ENCODE measurements at places on chromosomes 4 and X.

- DNase-seq, result no peak
Measured at GRCh38 chr4:3043282-3044020, 30.9 kb downstream of the HTT-AS start.

DNA sequence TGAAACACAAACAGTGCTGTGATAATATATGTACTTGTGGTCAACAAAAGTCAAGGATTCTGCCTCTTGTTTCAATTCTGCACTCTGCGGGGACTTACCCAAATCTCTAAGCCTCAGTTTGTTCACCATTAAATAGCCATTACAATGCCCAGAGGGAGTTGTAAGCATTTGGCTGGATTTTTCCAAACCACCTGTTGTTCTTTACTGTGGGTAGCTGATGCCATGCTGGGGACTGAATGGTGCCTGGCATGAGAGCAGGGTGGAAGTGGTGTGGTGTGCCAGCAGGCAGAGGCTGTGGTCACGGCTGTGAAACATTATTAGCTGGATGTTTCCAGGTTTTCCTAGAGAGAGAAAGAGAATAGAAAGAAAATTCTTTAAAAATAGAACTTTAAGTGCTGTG, 60.7 kb upstream of the PAK3 start:
- DNase-seq, result no peak

GRCh38 chr4:85488416-85488815, 13.5 kb downstream of the ARHGAP24 start:
- no peak for DNase-seq

DNA sequence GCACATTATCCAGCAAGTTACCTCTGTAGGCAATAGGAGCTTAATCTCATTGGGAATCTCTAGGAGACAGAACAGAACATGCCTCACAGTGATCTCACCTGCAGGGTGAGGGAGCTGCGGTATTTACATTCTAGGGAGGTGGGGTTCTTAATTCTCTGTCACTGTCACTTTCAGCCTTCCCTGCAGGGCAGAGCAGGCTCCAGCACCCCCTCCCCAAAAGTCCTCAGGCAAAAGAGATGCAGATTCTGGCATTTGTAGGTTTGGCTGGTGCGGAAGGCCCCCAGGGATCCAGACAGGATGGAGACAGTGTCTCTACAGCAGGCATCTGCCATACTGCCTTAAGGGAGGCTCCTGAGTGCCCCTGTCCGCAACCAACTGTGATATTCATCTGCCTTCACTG, 166.4 kb upstream of the ATP6AP2 start:
- no peak for DNase-seq

- no peak for DNase-seq
Measured at GRCh38 chr4:167509551-167509950, 275.3 kb upstream of the SPOCK3 start.

DNA sequence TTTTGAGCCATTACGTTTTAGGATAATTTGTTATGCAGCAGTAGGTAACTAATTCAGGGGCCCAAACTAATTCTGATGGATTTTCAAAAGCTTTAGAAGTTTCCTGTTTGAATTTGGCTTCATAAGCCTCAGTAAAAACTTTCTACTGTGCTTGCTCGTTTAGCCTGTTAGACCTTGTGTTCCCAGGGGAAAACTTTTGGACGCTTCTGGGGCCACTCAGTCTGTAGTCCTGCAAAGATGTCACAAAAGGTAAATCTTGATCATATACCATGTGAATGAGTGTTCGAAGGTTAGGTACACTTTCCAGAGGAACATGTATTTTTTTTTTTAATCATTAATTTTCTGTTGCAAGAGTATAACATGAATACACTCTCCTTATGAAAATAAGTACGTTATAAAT, 70.7 kb downstream of the SUPT20HL2 start:
- DNase-seq, result no peak

GRCh38 chr4:111556851-111557250, 588.4 kb upstream of the FAM241A start:
- DNase-seq, result no peak

GRCh38 chr4:57156242-57156990, 46.2 kb upstream of the IGFBP7 start:
- no peak for DNase-seq

- DNase-seq, result no peak
Measured at GRCh38 chr4:52755426-52755825, 4.2 kb upstream of the ERVMER34-1 start.

GRCh38 chr4:101306225-101306624, 41.1 kb downstream of the PPP3CA start:
- no peak for DNase-seq

GRCh38 chr4:173522951-173523395, 7.1 kb downstream of the HAND2 start:
- DNase-seq, result no peak

DNA sequence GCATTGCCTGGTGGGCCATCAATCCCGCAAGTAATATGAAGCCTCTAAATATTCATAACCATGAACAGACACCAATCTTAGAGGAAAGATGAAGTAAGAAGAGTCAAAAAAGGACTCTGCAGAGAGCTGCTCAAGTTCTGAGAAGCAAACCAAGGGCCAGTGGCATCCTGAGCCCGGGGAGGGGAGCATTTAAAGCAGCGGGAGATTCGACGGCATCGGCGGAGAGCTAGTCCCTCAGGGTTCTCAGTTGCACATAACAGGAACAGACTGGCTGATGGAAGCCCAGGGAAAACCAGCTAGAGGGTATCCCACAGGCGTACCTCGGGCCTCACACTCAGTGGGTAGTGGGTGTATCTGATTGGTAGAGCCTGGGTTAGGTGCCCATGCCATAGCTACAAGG, 4.9 kb upstream of the PNMA6E start:
- DNase-seq, result no peak

DNA sequence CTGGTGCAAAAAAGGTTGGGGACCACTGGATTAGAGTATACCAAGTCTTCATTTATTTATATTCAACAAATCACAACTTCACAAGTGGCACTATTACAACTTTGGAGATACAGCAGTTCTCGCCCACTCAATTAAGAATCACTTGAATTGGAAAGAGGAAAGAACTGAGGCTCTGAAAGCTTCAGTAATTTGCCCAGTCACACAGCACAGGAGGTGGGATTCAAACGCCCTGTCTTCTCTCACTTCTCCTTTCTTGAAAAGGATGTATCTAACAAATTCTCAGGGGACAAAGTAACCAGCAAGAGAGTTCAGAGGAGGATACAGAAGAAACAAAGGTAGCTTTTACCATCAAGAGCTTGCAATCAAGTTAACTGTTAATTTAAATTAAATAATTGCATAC, 12.4 kb downstream of the SMIM14 start:
- no peak for DNase-seq

DNA sequence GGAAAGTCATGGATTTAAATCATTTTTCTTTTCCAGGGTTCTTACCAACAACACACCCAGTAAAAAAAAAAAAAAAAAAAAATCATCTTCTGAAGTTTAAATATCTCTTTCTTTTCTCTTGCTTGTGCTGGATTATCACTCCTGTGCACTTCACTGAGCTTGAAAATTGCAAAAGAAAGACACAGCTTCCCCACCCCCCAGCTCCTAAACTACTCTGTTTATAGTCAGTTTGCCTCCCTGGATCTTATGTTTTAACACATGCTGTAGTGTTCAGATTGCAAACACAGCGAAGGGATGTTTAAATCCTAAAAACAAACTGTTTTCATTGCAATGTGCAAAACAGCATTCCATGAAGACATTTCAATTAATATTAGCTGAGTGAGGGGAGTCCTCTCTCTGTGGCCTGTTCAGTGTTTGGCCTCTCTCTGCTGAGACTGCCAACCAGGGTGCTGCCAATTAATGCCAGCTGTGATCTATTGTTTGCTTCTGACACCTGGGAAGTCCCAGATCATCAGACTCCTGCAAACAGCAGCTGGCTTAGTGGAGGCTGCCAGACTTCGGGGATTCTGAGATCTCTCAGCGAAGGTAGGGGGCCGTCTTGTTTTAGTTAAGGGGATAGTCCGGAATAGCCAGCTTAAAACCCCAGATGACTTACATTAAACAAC, 171.1 kb upstream of the PITX2 start:
- DNase-seq, result no peak

DNA sequence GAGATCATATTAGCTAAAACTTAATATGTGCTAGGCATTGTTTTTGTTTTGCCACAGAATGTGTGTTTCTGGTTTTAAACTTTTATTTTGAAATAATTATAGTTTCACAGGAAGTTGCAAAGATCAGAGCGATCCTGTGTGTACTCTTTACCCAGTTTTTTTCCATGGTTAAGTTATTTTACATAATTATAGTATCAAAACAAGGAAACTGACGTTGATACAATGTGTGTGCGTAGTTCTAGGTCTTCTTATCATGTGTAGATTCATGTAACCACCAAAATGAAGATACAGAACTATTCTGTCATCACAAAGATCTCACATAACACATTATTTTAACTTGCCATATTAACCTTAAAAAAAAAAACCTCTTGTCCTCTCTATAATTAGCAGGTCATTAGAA, 69.2 kb downstream of the BLTP1 start:
- DNase-seq, result no peak

DNA sequence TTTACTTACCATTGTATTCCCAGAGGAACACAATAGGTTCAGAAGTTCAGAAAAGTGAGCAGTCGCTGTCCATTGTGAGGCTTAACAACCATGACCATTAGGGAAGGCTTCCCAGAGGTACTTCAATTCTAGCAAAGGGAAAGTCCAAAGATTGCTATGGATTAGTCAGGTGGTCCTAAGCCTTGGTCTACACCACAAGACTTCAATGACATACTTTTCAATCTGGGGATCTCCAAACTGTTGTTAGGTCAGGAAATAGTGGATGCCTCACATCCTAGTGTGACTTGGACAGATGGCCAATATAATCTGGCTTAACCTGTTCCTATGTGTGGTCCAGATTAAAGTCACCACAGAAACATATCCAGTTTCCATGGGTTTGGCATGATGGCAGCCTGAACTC, 118.0 kb downstream of the SPCS3 start:
- DNase-seq, result no peak

DNA sequence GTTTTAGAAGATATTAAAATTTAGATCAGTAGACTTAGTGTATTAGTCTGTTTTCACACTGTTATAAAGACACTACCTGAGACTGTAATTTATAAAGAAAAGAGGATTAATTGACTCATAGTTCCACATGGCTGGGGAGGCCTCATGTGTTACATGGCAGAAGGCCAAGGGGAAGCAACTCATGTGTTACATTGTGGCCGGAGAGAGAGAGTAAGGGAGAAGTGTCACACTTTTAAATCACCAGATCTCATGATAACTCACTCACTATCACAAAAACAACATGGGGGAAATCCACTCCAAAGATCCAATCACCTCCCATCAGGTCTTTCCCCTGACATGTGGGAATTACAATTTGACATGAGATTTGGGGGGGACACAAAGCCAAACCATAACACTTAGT, 1159.7 kb upstream of the PCDH7 start:
- DNase-seq, result no peak

DNA sequence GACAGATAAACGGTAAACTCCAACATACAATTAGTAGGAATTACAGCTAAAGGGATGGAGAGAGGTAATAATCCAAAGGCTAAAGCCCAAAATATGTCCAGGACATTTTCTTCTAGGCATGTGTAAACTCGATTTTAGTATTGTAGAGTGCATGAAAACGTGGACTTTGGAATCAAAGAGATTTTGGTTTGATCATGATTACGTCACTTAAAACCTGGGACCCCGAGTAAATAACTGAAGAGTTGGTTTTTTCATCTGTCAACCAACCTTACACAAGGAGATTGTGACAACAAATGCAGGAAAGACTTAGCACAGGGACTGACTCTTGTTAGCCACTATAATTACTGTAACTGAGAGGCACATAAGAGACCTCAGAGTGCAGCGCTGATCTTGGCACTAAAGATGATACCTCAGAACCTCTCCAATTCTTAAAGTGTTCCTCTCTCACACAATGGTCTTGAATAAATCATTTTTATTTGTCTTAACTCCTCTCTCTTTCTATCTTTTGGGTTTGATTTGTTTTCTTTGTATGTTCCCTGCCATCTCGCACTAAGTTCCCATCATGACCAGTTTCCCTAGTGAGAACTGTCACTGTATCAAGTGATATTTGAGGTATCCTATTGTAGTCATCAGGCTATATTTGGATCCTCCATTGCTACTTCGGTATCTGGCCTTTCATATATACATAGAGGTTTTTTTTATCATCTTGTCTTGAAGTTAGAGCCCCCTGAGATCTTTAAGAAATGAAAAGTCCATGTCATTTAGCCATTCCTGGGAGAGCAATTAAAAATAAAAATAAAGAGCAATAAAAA, 32.2 kb upstream of the MSL3 start:
- DNase-seq, result no peak

DNA sequence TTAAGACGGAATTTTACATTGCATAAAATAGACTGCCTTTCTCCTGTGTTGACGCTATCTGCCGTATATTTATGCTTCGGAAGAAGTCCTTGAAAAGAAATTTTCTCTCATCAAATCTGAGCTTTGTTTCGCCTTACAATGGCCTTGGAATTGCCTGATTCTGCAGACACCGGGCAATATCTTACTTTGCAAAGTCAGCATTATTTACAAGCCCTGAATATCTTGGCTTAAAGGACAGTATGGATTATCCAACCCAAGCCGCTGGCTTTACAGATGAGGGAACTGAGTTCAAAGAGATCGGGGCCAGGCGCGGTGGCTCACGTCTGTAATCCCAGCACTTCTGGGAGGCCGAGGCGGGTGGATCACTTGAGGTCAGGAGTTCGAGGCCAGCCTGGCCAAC, 1.1 kb upstream of the MANBA start:
- DNase-seq, result no peak

GRCh38 chr4:102586644-102587021, 85.5 kb downstream of the NFKB1 start:
- peak; percentile 46 for DNase-seq

GRCh38 chr4:146029147-146029546, 90.5 kb upstream of the ZNF827 start:
- no peak for DNase-seq

DNA sequence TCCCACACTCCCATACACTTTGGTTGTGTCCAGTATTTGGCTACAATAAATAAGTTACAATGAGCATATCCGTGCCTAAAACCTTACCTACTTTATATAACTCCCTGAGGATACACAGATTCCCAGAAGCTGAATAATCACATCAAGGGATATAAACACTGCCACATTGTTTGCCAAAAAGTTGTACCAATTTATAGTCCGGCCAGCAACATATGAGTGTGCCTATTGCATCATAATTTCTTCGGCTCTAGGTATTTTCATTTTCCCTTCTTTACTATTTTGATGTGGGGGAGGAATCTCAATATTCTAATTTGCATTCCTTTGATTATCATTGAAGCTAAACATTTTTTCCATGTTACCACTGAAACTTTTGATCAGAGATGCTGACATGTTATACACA, 146.4 kb downstream of the PCDH19 start:
- no peak for DNase-seq
